Progenitor cell of endocrine pancreas (in vitro differentiated cells): ENCODE measurements at places on chromosomes 1 and 21. TPM values are rescaled to one million over a fixed set of nuclear protein-coding genes. Genes with fewer than 3 reads are reported as not detected.

DNA sequence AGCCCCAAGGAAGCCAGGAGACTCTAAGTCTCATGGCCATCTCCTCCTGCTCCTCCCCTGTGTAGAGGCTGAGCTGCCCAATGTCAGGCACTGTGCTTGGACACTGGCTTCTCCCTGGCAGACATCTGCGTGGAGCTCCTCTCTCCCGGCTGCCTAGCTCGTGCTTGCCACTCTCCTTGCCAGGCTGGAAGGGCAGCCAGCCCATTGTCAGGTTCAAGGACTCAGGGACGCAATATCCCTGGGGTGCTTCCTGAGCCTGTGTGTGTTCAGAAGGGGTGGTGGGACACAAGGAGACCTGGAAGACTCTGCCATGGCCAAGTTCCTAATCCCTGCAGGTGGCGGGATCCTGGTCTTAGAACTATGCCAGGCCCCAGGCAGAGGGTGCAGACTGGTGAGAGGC, 65.4 kb upstream of the PARP1 start:
- DNase-seq, result no peak

GRCh38 chr1:221840511-221841243, 98.8 kb upstream of the DUSP10 start:
- DNase-seq, result no peak

TENT5C gene
- total RNA-seq, result 11.4 and 13.6 TPM in 2 replicates

DNA sequence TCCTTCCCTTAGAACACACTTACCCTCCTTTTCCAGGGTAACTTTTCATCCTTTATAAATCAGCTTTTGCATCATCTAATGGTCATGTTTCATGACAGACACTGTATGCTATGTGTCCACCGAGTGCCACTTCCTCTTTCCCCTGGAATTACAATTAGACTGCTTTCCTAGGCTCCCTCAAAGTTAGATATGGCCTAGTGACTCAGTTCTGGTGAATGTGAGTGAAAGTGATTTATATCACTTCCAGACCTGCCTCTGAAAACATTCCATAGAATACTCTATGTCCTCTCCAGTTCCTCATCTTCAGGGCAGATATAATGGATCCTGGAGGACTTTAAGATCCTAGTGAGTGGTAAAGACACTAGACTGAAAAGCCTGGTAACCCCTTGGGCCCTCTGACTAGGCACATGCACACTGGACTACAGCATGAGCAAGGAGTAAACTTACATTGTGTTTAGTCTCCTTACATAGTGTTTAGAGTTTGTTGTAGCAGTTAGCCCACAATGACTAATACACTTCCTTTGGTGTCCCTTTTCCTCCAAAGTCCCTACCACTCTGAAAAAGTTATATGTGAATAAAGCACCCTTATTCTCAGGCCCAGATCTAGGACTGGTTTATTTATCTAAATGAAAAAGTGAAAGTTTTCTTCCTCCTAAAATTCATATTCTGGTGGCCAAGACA, 59.3 kb downstream of the GPR88 start:
- DNase-seq, result no peak

GRCh38 chr1:168454211-168454815, 89.5 kb downstream of the XCL2 start:
- no peak for DNase-seq
